Right ventricle myocardium inferior (tissue), 1 donor: ENCODE measurements at places on chromosomes 3 and 15. TPM values are rescaled to one million over a fixed set of nuclear protein-coding genes. Genes with fewer than 3 reads are reported as not detected.

- no peak for DNase-seq
Measured at GRCh38 chr15:40693904-40694687, 878 bp upstream of the RAD51 start.

GRCh38 chr15:23734862-23735261 is 47.8 kb upstream of the NDN start:
- no peak for DNase-seq

- no peak for DNase-seq
Measured at GRCh38 chr3:28008235-28008634, 233.2 kb upstream of the CMC1 start.

- no peak for DNase-seq
Measured at GRCh38 chr3:191320316-191320715, 8.9 kb upstream of the CCDC50 start.

- DNase-seq = no peak
Measured at GRCh38 chr3:17065315-17065714, 180.6 kb downstream of the PLCL2 start.

DNA sequence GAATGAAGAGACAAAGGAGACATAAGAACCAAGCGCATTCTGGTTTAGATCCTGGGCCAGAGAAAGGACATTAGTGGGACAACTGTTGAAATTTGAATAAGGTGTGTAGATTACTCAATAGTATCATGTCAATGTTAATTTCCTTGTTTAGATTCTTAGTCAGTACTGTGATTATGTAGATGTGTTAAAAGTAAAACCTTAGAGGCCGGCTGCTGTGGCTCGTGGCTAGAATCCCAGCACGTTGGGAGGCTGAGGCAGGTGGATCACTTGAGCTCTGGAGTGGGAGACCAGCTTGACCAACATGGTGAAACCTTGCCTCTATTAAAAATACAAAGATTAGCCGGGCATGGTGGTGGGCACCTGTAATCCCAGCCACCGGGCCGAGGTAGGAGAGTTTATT is 26.7 kb downstream of the CYP8B1 start:
- no peak for DNase-seq

- no peak for DNase-seq
Measured at GRCh38 chr3:151015767-151016477, 43.4 kb upstream of the CLRN1 start.

DNA sequence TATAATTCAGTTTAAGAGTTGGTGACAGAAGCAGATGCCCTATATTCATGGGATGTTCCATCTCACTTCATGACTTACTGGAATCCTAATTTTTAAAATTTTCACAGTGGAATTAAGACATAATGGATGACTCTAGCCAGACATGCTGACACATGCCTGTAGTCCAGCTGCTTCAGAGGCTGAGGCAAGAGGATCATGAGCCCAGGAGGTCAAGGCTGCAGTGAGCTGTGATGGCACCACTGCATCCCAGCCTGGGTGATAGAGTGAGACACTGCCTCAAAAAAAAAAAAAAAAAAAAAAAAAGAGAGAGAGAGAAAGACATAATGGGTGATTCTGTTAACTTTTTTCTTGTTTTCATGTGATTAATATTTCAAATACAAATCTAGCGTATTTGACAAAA is 123.6 kb downstream of the KLHL25 start:
- DNase-seq = no peak

DNA sequence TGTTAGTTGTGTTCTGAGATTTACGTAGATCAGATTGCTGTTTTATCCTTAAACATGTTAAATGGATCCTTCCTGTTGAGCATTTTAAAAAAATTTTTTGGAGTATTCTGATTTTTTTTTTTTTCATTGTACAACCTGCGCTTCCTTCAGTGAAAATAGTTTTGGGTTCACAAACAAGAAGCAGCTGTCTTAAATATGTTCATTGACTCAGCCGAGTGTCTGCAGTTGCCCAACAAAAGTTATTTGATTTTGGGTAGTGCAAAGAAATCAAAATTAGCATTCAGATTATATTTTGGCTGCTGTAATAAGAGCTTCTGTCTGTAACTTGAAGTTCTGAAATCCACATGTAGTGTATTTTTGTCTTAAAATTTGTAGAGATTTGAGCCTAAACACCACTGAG is 148.2 kb downstream of the BBX start:
- DNase-seq = no peak

DNA sequence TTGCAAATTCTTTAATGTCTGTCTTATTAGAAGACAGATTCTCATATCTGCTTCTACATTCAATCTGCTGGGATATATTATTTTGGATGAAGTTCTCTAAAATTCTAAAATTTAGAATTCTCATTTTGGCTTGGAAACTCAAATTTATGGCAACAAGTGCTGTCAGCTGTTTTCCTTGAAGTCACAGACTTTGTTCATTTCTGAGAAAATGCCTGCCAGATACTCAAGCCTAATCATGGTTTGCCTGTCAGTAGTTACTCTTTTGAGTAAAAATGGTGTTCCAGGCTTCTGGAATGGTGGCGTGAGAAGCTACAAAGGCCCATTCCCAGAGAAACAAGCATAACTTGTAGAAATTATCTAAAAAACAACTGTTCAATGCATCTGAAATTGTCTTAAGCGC is 115.8 kb downstream of the CTNNB1 start:
- DNase-seq = no peak

- DNase-seq = no peak
Measured at GRCh38 chr3:108319428-108320082, 23.2 kb downstream of the HHLA2 start.

DNA sequence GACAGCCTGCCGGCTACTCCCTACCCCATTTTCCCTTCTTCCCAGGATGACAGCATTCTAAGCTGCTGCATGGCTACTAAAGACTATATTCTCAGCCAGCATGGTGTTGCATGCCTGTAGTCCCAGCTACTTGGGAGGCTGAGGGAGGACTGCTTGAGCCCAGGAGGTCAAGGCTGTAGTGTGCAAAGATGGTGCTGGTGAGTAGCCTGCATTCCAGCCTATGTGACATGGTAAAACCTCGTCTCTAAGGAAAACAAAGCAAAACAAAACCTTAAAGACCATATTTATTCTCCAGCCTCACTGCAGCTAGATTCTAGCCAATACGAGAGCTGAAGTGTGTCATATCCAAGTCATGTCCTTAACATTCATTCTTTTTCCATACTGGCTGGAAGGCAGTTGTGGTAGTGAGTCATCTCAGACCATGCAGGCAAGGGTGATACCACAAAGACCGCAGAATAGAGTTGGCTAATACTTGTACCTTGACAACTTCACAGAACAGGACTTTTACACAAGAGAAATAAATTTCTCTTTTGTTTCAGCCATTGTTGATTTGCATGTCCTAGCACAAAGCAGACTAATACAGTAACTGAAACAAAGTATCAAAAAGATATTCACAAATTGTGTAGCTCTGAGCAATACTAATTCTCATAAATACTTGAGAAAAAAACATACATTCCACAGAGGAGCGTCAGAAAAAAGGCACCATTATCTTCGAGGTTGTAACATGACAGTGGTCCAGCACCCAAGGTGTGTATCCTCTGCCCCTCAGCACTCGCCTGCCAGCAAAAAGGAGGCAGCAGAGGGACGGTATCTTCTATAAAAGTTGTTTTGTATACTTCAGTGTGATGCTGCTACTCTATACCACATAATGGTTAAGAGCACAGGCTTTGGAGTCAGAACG is 14.8 kb downstream of the PBRM1 start:
- DNase-seq = no peak

DNA sequence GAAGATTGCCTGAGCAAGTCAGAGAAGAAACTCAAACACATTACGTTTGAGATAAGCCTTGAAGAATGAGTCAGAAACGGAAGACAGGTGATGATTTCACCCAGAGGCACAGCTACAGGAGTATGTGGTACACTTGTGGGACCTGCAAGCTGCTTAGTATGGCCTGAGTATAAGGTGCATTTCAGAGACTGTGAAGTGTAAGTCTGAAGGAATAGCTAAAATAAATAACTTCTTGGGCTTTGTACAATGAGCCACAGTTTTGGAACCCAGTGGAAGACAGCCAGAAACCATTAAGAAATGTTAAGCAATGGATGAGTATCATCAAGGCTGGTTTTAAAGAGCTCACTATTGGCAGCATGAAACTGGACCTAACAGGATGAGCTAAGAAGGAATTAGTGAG is 826.2 kb downstream of the ROBO1 start:
- DNase-seq = no peak

DNA sequence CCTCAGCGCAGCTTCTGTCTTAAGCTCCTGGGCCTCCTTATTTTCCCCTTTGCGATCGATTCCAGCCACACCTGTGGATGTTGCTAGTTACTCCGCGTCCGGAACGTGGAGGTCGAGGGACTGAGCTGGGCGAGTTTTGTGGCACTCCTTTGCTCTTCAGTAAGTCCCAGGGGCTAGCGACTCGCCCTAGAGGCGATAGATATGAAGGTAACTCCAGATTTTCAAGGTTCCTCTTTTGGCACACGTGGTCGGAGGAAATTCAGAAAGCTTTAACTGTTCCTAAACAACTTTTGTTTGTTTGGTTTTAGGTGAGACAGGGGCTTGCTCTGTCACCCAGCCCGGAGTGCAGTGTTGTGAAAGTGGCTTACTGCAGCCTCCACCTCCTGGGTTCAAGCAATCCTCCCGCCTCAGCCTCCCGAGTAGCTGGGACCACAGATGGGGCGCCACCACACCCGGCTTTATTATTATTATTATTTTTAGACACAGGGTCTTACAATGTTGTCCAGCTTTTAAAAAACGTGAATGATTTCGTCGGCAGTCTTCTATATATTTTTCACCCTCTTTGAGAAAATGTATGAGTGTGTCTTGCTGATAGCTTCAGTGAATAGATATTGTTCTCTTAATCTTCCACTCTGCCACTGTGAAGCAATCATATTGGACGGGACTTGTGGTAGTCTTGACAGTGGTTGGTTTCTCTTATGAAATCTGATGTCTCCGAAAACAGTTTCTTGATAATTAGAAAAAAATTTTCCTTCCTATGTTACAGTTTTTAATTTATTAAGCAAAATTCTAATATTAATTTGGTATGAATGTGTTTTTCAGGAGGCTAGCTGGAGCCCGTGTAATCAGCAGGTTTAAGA is 785 bp downstream of the MFSD1 start:
- DNase-seq = no peak

DNA sequence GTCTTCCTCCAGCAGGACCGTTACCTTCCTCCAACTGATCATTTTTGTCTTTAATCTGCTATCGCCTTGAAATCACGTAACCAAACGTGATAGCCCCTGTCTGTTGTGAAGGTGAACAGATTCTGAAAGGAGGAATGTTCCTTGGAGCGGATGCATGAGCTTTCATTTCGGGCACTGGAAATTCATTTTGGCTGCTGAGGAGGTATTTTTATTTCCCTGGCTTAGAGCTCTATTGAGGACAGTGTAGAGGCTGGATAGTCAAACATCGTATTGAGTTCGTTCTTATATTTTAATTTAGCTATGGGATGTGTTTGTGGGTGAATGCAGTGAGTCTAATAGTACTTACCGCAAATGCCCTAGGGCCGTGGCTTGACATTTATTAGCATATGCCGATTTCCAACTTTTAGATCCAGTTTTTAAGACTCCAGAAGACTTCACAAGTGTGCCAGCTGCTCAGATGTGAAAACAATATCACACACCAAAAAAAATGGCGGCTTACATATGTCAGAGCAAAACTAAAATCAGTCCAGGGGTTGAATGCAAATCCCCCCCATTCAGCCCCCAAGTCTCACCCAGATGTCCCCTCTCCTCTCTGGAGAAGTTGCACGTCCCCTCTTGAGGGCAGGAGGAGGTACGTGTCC is 22.1 kb downstream of the CPN2 start:
- no peak for DNase-seq

GRCh38 chr15:68930268-68931022 is at the start of gene SPESP1:
TSS of gene SPESP1 (plus strand) at chr15:68930525. CDS start at chr15:68930654, 129 bp downstream.
- peak; percentile 72 for DNase-seq

DNA sequence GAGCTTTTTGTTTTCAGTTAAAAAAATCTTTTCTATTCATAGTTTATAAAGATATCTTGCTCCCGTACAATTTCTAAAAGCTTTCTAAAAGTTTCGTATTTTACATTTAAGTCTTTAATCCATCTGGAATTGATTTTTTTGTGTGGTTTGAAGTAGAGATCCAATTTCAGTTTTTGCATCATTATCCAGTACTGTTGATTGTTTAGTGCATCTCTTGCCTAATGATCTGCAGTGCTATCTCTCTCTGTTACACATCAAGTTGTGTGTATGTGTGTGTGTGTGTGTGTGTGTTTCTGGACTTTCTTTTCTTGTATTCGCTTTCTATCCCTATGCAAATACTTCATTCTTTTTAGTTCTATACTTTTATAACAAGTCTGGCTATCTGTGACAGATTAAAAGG is 605.8 kb upstream of the DPPA4 start:
- DNase-seq = no peak

DNA sequence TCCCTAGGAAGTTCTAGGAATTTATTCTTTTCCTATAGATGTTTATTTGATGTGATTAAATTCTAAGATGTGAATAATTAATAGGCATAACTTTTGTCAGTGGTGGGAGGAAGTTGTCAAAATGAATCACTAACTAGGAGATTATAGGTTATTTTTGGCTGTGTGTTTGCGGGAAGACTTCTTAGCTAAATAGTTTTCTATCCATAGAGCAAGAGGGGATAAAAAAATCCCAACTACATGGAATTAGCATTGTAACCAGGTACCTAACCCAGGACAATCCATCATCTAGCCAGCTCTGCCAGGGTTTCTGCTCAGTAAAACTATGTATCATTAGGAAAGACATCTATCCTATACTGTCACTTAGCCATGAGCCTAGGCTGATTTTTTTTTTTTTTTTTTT is 23.9 kb downstream of the SLC30A4 start:
- DNase-seq = no peak

DNA sequence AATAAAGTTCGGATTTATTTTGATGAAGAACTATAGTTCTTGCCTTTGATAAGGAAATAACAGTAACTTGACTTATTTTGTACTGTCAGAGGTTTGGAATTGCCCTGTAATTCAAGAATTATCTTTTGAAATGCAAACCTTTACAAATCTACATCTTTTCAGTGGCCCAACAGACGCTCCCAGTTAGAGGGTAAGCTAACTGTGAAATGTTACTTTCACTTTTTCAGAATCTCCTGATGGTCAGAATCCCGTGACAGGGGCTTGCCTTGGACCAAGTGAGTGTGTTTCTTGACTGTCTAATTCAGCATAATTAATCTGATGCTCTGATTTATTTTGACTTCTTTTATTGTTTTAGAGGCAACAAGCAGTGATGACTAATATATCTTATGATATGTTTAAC is 262.5 kb downstream of the PLOD2 start:
- no peak for DNase-seq

The TUSC7 gene
- total RNA-seq = not detected

The HTR3E gene
- not detected for total RNA-seq

The PLA2G4D gene
- not detected for total RNA-seq

The HDC gene
- total RNA-seq = 0.57 TPM

The RPL35A gene
- total RNA-seq = 718 TPM

The KIF7 gene
- total RNA-seq = 2.2 TPM

The MED12L gene
- 0.49 TPM for total RNA-seq

The VPS18 gene
- total RNA-seq = 20.6 TPM

The TEX55 gene
- total RNA-seq = not detected

The SI gene
- not detected for total RNA-seq

The BRPF1 gene
- 10.9 TPM for total RNA-seq
